ENCODE measurements at places on chromosomes 7 and 10. TPM values are rescaled to one million over a fixed set of nuclear protein-coding genes. Genes with fewer than 3 reads are reported as not detected.

DNA sequence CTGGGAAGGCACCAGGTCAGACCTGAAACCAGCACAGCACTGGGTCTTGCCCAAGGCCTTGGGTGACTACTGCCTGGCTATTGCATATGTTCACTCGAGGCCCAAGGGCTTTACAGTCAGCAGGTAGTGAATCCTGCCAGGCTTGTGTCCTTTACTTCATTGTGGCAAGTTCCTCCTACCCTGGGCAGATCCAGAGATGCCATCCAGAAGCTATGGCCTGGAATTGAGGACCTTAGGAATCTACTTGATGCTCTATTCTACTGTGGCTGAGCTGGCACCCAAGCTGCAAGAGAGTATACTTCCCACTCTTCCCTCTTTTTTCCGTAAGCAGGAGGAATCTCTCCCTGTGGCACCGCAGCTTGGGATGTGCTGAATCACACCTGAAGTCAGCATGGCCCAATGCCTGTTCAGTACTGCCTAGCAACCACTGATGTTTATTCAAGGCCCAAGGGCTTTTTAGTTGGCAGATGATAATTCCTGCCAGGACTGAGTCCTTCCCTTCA lies 246.7 kb upstream of the CTBP2 start:
- H3K27me3 ChIP-seq: no peaks in the 10 kb centered on the region
- H3K36me3 ChIP-seq: peaks cover 4% of the 10 kb centered on the region
- no peak for DNase-seq
- H3K4me3 ChIP-seq: no peak overlapping the region

DNA sequence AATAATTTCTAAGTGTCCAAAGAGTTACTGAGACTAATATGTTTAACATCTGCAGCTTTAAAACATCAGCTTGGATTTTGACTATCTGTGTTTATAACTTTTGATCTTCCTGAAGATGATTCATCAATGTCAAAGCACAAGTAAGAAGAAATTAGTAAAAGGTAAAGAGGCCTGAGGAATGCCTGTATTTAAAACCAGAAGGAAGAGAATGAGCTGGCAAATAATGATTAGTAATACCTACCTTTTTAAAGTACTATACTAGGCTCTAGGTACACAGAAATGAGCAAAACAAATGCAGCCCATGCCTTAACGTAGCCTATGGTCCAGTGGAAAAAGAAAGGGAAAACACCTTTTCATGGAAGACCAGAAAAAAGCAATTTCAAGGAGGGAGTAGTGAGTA lies 158.0 kb downstream of the KCND2 start:
- no peaks in the 10 kb centered on the region for H3K4me1 ChIP-seq
- H3K4me3 ChIP-seq: no peak overlapping the region
- H3K36me3 ChIP-seq: no peaks in the 10 kb centered on the region
- no peak for DNase-seq

DNA sequence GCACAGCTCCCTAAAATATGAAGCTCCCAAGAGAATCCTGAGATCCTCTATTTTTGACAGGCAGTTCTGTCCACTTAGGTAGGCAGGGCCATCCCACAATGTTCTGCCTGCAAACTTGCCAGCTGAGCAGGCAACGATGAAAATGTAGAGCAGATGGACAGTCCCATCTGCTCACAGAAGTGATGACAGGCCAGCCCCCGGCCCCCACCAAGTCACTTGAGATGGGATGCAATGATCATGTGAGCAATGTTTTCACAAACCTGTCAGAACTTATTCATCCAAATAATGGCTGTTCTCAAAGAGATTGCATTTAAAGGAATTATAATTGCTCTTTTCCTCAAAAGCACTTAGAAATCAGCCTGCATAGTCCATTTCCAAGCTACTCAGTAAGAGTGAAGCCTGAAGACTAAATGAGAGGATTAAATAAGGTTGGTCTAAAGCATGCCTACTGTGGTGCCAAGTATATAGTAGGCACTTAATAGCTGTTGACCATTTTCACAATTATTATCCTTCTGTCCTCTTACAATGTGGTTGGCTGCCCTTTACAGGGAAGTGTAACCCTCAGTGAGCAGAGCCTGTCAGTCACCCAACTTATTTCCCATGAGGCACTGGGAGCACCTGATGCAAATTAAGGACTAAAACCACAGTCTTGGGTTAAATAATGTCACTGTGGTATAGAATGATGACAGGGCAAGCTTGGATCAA lies 301.2 kb downstream of the FGFR2 start:
- no peak for DNase-seq
- H3K27me3 ChIP-seq: no peaks in the 10 kb centered on the region
- H3K27ac ChIP-seq: no peak overlapping the region
- H3K4me1 ChIP-seq: peaks cover 8% of the 10 kb centered on the region
- no peaks in the 10 kb centered on the region for H3K36me3 ChIP-seq
- no peak overlapping the region for H3K4me3 ChIP-seq

- H3K4me3 ChIP-seq: no peak overlapping the region
- H3K27ac ChIP-seq: peak overlapping the region; percentile 67
- H3K27me3 ChIP-seq: no peaks in the 10 kb centered on the region
- H3K4me1 ChIP-seq: peaks cover 9% of the 10 kb centered on the region
- no peak for DNase-seq
Observed at GRCh38 chr10:69662901-69663300, 32.9 kb downstream of the FAM241B start.

DNA sequence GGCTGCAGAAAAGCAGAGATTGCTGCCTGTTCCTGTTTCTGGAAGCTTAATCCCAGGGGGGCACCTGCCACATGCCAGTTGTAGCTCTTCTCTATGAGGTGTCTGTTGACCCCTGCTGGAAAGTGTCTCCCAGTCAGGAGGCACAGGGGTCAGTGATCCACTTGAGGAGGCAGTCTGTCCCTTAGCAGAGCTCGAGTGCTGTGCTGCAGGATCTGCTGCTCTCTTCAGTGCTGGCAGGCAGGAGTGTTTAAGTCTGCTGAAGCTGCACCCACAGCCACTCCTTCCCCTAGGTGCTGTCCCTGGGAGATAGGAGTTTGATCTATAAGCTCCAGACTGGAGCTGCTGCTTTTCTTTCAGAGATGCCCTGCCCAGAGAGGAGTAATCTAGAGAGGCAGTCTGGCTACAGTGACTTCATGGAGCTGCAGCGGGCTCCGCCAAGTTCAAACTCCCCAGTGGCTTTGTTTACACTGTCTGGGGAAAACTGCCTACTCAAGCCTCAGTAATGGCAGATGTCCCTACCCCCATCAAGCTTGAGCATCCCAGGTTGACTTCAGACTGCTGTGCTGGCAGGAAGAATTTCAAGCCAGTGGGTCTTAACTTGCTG lies 57.6 kb upstream of the CROT start:
- no peaks in the 10 kb centered on the region for H3K4me1 ChIP-seq
- DNase-seq: no peak
- no peak overlapping the region for H3K4me3 ChIP-seq

DNA sequence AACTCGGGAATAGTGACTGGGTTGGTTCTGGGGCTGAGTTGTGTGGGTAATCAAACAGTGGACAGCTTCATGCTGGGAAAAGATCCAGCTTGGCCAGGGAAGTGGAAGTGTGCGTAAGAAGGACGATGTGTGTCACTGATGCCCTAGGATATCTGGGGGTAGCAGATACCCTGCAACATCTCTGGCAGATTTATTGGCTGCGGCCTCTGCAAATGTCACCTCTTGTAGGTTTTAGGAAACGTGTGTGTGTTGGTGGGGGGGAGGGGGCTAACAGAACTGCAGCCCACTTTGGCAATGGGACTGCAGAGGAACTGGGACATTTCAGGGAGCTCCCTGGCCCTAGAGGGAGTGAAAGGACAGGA lies 965 bp upstream of the AGAP3 start:
- DNase-seq: no peak
- H3K4me3 ChIP-seq: peak overlapping the region; percentile 98
- H3K27ac ChIP-seq: no peak overlapping the region
- H3K27me3 ChIP-seq: peaks cover 3% of the 10 kb centered on the region
- H3K4me1 ChIP-seq: peaks cover 35% of the 10 kb centered on the region

GRCh38 chr10:99369551-99369950 lies 40.4 kb downstream of the CNNM1 start:
- H3K4me1 ChIP-seq: no peaks in the 10 kb centered on the region
- H3K4me3 ChIP-seq: no peak overlapping the region
- no peak for DNase-seq
- H3K36me3 ChIP-seq: no peaks in the 10 kb centered on the region
- H3K27me3 ChIP-seq: peaks cover 19% of the 10 kb centered on the region

DNA sequence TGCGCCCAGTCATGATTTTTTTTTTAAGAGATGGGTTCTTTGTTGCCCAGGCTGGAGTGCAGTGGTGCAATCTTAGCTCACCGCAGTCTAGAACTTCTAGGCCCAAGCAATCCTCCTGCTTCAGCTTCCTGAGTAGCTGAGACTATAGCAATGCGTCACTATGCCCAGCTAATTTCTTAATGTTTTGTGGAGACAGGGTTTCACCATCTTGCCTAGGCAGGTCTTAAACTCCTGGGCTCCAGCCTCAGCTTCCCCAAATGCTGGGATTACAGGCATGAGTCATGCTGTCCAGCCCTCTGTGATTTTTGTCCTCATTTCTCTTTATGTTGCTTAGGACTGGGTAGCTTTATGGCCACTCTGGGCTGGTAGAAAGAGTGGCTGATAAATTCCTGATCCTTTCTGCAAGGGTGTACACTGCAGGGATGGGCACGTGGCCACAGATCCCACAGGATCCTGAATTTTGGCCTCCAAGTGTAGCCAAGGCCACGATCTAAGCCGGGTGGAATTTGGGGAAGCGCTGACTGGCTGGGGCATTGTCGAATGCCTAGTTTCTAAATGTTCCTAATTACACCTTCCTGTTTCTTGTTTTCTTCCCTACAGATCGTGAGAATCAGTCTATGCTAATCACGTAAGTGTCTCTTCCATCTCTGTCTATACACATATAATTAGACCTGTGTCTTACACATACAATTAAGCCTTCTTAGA lies 24.1 kb upstream of the MYH16 start:
- no peak overlapping the region for H3K27ac ChIP-seq
- H3K4me3 ChIP-seq: no peak overlapping the region
- H3K27me3 ChIP-seq: peaks cover 10% of the 10 kb centered on the region

DNA sequence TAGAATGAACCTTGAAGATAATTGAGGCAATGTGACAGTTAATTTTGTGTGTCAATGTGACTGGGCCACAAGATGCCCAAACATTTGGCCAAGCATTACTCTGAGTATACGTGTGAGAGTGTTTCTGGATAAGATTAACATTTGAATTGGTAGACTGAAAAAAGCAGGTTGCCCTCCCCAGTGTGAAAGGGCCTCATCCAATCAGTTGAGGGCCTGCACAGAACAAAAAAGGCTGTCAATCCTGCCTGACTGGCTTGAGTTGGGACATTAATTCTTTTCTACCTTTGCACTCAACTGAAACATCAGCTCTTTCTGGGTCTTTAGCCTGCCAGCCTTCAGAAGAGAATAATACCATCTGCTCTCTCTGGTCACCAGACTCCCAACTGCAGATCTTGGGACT lies 56.6 kb upstream of the PDE1C start:
- no peaks in the 10 kb centered on the region for H3K4me1 ChIP-seq
- no peaks in the 10 kb centered on the region for H3K36me3 ChIP-seq
- peaks cover 2% of the 10 kb centered on the region for H3K27me3 ChIP-seq
- no peak overlapping the region for H3K27ac ChIP-seq

- no peaks in the 10 kb centered on the region for H3K4me1 ChIP-seq
- H3K27ac ChIP-seq: no peak overlapping the region
- no peak for DNase-seq
- no peaks in the 10 kb centered on the region for H3K27me3 ChIP-seq
- H3K36me3 ChIP-seq: no peaks in the 10 kb centered on the region
Observed at GRCh38 chr10:119526621-119527592, 15.6 kb downstream of the RGS10 start.

DNA sequence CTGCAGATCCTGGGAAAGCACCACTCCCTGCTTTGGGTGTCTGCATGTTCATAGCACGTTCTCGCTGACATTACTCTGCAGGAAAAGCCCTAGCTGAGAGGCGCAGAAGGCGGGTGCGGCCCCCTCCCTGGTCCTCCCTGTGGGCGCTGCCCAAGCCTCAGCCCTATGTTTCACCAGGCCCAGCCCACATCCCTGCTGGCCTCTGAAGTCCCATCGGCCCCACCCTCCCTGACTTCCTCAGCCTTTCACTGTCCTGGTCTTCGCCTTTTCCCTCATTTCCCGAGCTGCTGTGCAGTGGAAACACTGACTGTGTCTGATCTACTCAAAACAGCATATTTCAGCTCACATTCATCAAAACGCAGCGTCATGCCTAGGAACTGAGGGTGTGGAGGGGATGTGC lies 36.3 kb upstream of the DIP2C start:
- no peak for DNase-seq
- no peak overlapping the region for H3K4me3 ChIP-seq
- H3K27ac ChIP-seq: no peak overlapping the region
- no peaks in the 10 kb centered on the region for H3K4me1 ChIP-seq
- H3K36me3 ChIP-seq: no peaks in the 10 kb centered on the region

GRCh38 chr7:7190142-7190541 lies 7.8 kb downstream of the C1GALT1 start:
- H3K36me3 ChIP-seq: peaks cover 14% of the 10 kb centered on the region
- no peak overlapping the region for H3K27ac ChIP-seq
- H3K4me3 ChIP-seq: no peak overlapping the region
- H3K27me3 ChIP-seq: no peaks in the 10 kb centered on the region
- peaks cover 7% of the 10 kb centered on the region for H3K4me1 ChIP-seq
- no peak for DNase-seq

GRCh38 chr7:47284691-47285635 lies 296.9 kb downstream of the TNS3 start:
- H3K4me1 ChIP-seq: no peaks in the 10 kb centered on the region
- no peak for DNase-seq
- peak overlapping the region; percentile 67 for H3K27ac ChIP-seq
- H3K36me3 ChIP-seq: peaks cover 28% of the 10 kb centered on the region
- H3K4me3 ChIP-seq: no peak overlapping the region
- H3K27me3 ChIP-seq: no peaks in the 10 kb centered on the region

- no peak overlapping the region for H3K4me3 ChIP-seq
- DNase-seq: no peak
- H3K27ac ChIP-seq: no peak overlapping the region
- H3K27me3 ChIP-seq: peaks cover 14% of the 10 kb centered on the region
- H3K4me1 ChIP-seq: no peaks in the 10 kb centered on the region
Observed at GRCh38 chr10:77390481-77390891, 247.1 kb downstream of the KCNMA1 start.

- no peaks in the 10 kb centered on the region for H3K4me1 ChIP-seq
- no peaks in the 10 kb centered on the region for H3K36me3 ChIP-seq
- DNase-seq: no peak
- H3K4me3 ChIP-seq: no peak overlapping the region
- H3K27me3 ChIP-seq: peaks cover 39% of the 10 kb centered on the region
Observed at GRCh38 chr10:111221682-111222480, 145.1 kb downstream of the ADRA2A start.

- H3K36me3 ChIP-seq: no peaks in the 10 kb centered on the region
- DNase-seq: no peak
- no peak overlapping the region for H3K4me3 ChIP-seq
- no peak overlapping the region for H3K27ac ChIP-seq
- H3K4me1 ChIP-seq: peaks cover 17% of the 10 kb centered on the region
Observed at GRCh38 chr7:43010061-43010460, 77.9 kb downstream of the MRPL32 start.

- peaks cover 44% of the 10 kb centered on the region for H3K4me1 ChIP-seq
- H3K36me3 ChIP-seq: no peaks in the 10 kb centered on the region
- H3K27ac ChIP-seq: no peak overlapping the region
- DNase-seq: peak; percentile 82
Observed at GRCh38 chr7:47945261-47946015, 2.8 kb downstream of the PKD1L1 start.

Gene LIPN
- not detected for total RNA-seq

Gene SND1
- 184 TPM for total RNA-seq

Gene CLRN3
- not detected for total RNA-seq

Gene MBL2
- total RNA-seq: not detected
